ENCODE measurements at places on chromosomes 2 and 18. TPM values are rescaled to one million over a fixed set of nuclear protein-coding genes. Genes with fewer than 3 reads are reported as not detected.

BCL11A gene
- total RNA-seq: 27.1 TPM

AQP12B gene
- total RNA-seq: 7.9 TPM

CTLA4 gene
- total RNA-seq: 0.84 TPM

C2orf78 gene
- not detected for total RNA-seq

ELOA2 gene
- not detected for total RNA-seq

- DNase-seq: no peak
Measured at GRCh38 chr18:74226156-74226555, 65.6 kb downstream of the CYB5A start.

DNA sequence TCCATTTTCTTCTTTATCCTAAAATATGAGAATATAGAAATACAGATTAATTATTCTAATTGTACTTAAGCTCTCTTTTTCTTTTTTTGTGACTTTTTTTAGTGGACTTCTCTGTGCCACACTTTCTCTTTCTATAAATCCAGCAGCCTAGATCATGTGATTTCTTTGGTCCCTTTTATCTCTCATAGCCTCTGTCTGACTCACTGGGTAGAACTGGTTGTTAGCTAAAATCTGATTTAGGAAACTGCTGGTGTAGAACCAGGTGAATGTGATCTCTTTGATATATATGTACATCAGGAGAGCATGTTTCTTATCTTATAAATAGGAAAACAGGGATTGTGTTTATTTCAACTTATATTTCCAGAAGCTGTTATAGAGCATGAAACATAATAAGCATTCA lies 54.9 kb downstream of the VRK2 start:
- no peak for DNase-seq

DNA sequence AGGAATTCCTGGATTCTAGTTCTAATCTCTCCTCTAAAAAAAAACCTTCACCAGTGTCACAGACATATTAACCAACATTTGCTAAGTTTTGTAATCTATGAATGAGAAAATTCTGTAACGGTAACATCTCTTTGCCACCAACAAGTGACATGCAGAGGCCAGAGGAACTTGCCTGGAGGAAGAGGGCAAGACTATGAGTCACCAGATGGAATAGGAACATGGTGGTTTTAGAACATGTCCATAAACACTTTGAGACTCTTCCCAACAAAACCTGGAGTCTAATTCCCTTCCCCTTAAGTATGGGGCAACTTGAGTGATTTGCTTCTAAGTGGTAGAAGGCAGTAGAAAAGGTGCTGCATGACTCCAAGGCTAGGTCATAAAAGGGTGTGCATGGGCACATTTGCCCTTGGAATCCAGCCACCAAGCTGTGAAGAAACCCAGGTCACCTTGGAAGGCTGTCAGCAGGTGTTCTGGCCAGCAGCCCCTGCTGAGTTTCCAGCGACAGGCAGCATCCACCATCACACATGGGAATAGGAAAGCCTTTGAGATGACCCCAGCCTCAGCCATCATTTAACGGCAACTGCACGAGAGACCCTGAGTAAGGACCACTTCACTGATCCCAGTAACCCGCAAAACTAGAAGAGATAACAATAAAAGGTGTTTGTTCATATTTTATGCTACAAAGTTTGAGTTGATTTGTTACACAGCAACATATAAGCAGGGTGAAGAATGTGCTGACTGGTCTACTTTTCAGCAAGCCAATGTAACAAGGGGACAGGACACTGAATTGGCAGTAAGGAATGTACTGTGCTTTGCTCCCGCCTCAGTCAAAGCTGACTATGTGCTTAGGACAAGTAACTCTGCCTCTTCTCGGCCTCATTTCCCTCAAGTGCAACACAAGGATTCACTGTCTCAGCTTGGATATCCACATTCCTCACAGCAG lies 90.6 kb downstream of the SKA1 start:
- no peak for DNase-seq

All from colonic mucosa (tissue), 4 donors.